ENCODE measurements at places on chromosomes 4 and X.

GRCh38 chrX:16664626-16665025 is 14.7 kb downstream of the S100G start:
- DNase-seq: no peak

DNA sequence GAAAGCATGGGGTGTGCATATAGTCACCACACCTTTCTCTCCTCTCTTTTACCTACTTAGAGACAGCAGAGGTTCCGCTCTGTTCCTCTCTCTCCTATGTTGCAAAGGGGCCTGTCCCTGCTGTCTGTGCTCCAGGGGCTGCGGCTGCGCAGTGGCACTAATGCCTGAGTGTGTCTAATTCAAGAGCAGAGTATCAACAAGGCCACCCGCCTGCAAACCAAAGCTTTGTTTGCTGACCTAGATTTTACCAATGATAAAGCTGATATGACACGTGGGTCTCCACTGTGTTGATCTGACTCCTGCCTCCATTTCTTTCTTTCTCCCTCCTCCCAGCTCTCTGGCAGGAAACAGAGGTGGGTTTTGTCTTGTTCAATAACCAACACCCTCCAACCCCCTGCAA is 74.9 kb downstream of the NSG1 start:
- DNase-seq: no peak

GRCh38 chrX:14618177-14618965 is 89.0 kb downstream of the GLRA2 start:
- no peak for DNase-seq

GRCh38 chrX:15678339-15678738 is 13.7 kb upstream of the CLTRN start:
- DNase-seq: no peak

GRCh38 chr4:61805979-61806378 is 605.9 kb downstream of the ADGRL3 start:
- no peak for DNase-seq

DNA sequence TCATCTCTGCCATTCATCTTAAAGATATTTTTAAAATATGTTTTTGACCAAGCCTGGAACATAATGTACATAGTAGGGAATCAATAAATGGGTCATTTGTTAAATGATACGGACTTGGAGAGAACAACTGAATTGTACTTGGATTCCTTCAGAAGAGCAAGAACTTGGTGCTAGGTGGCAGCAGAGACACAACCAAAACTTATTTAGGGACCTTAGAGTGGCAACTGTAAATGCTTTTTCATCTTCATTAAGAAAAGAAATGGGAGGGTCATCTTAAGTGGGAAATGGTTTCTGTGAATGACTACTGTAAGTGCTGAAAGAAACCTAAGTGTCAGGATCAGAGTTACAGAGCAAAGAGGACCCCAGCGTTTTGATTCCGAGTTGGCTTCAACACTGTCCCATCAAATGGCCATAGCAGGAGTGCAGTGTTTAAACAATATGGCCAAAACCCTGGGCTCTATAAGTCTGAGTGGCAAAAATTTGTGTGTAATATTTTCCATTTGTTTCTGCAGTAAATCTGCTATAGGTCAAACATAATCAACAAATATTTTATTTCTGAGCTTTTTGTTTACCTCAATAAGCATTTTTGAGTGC is 213.6 kb downstream of the PALLD start:
- no peak for DNase-seq
